BJ (cell line): ENCODE measurements at places on chromosomes 2 and 18. TPM values are rescaled to one million over a fixed set of nuclear protein-coding genes. Genes with fewer than 3 reads are reported as not detected.

CD302 gene
- polyA plus RNA-seq: 4.0 and 7.8 TPM in 2 replicates

LDLRAD4 gene
- 0.07 TPM in 1 of 2 replicates, not detected in the other for polyA plus RNA-seq

EVX2 gene
- polyA plus RNA-seq: not detected in 2 replicates

NEUROD1 gene
- not detected in 2 replicates for polyA plus RNA-seq

RAD51AP2 gene
- not detected in 2 replicates for polyA plus RNA-seq

CLEC4F gene
- polyA plus RNA-seq: not detected in 2 replicates

CCDC142 gene
- polyA plus RNA-seq: 4.5 and 6.2 TPM in 2 replicates

VSNL1 gene
- not detected in 2 replicates for polyA plus RNA-seq

CXCR4 gene
- polyA plus RNA-seq: 0.05 TPM in 1 of 2 replicates, not detected in the other

SANBR gene
- 2.8 and 4.7 TPM in 2 replicates for polyA plus RNA-seq

DNA sequence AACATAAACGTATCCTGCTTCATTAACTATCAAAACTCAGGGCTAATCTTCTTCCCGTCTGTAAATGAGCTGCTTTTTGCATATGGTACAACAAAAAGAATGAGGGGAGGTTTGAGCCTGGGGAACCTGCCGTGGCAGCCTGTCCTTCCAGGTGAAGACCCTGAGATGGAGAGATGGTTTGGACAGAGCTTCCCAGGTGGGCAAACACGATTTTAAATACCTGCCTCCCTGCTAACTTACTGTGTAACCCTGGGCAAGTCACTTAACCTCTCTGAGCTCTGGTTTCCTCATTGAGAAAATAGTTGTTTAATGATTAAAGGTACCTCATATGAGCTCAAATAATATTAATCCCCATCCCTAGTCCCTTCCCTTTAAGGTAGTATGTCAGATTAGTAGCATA, 9.0 kb downstream of the EMX1 start:
- DNase-seq: no peak

GRCh38 chr18:2715990-2716389, 60.5 kb downstream of the SMCHD1 start:
- no peak for DNase-seq

DNA sequence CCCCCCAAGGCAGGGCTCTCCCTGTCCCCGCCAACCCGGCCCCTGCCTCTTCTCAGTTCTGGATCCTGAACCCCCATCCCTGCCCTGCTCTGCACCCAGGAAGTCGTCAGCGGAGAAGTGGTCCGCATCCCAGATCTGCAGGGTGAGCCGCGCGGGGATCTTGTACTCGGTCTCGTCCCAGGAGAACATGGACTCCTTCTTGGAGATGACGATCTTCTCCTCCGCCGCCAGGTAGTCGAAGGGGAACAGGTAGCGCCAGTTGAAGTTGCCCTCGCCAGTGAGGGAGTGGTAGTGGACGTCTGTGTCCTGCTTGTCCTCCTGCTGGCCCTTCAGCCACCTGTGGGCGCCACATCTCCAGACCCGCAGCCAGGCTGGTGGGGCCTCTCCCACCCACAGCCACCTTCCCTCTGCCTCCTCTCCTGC, 16.3 kb downstream of the OTOF start:
- no peak for DNase-seq

DNA sequence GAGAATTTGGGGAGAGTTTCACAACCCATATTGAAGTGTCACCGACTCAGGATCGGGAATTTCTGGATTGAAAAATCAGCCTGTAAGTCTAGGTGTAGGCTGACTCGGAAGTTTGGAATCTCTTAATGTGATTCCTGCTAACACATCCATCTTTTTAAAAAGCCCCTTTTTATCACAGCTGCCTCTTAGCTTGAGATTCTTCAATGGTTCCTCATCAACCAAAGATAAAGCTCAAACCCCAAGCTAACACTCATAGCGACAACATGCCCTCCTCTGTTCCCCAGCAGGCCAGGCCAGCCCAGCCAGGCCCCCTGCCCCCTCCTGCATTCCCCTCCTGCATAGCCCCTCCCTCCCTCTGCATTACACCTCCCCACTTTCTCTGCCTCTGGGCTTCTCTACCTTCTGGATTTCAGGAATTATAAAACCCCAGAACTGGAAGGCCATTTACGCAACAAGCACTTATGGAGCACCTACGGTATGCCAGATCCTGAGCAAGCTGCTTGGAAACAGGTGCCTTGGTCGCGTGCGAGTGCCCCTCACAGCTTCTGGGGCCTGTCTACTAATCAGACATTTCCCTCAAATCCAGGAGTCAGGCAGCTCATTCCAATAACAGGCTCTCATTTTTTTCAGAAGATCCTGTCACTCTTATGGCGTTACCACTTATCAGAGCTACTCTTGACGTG, 63.4 kb downstream of the EMX1 start:
- no peak for DNase-seq

GRCh38 chr2:221494556-221494955, 77.5 kb downstream of the EPHA4 start:
- DNase-seq: no peak

DNA sequence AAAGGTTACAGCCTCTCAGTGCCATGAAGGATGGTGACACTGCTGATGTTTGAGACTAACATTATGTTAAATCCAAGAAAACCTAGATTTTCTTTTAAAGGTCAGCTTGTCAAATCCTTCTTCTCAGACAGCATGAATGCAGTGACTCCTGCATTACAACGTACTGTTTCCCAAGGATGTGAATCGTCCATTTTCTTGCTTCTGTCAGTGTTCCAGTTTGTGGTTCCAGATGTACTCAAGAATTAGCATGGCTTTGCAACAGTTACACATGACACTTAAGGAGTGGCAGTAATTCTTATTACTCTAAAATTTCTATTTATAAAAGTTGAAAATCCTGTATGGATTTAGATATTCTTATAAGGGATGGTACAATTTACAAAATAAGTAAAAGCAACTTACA, 1.5 kb upstream of the TTC39C start:
- no peak for DNase-seq

GRCh38 chr18:57004366-57005121, 142.3 kb upstream of the BOD1L2 start:
- peak; percentile 16 for DNase-seq

- no peak for DNase-seq
Measured at GRCh38 chr2:43184339-43184895, 42.0 kb downstream of the ZFP36L2 start.

DNA sequence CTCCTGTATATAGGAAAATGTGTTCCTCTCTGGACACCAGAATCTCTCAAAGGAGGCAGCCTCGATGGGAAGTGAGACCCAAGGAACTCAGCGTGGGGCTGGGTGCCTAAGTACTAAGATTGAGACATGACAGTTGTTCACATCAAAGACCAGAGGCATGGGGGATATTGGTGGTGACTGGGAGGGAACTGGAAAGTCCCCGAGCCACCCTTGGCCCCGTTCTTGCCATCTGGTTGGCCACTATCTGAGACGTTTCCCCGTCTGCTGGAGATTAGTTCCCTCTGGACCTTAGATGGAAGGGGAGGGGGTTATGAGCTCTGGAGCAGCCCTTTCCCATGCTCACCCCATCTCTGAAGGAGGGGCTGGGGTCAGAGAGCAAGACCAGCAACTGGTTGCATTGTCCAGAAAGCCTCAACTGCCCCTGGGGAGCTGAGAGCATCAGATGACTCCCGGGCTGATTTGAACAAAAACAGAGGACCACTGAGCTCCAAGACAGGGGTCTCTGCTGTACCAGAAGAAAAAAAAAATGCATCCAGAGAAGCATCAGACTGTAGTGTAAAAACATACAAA, 11.8 kb downstream of the FBLN7 start:
- no peak for DNase-seq

- peak; percentile 40 for DNase-seq
Measured at GRCh38 chr2:219104107-219105035, 43.6 kb upstream of the IHH start.

GRCh38 chr2:219687882-219688559, 60.6 kb downstream of the SLC4A3 start:
- DNase-seq: no peak

DNA sequence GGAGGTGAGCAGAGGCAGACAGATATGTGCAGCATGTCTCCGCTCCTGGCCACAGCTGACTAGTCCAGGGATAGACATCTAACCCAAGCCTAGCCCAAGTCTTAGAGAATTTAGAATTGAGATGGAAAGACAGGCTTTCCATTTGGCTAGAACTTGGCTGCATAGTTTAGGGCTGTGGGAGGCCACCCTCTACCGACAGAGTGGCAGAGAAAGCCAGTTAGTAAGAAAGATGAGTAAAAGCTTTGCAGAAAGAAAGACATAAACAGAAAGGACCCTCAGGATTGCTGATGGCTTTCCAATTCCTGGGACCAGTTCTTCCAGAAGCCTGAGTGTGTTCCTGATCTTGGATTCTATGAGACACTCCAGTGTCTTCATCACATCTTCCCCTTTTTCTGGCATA, 62.1 kb downstream of the DYM start:
- no peak for DNase-seq

DNA sequence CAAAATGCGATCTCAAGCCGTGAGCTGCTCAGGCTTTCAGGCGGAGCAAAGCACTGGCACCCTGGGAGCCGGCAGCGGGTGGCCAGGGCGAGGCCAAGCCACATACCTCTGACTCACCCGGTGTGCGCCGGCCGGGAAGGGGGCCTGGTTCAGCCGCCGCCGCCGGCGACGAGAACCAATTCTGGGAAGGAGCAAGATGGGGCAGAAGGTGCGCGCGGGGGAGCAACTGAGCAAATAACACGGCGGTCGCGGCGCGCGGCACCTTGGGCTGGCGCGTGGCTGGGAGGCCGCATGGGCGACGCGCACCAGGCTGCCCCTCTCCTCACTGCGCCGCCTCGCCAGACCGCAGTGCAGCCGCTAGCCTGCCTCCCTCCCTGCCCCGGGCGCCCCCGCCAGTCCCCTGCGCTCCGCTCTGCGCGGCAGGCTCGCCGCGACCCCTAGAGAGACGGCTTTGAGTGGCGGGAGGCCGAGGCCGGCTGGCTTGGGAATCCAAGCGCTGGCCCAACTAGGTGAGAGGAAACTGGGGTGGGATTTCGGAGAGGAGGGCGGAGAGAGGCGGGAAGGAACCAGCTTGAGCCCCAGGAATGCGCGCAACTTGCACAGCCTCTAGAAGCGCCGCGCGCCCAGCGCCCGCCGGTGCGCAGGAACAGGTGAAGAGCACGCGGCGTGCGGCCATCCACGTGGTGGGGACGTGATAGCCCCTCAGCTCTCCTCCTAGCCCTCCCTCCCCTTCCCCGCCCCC, 3.2 kb downstream of the NRP2 start:
- no peak for DNase-seq

GRCh38 chr2:64133828-64134227, 10.4 kb downstream of the PELI1 start:
- DNase-seq: no peak

- no peak for DNase-seq
Measured at GRCh38 chr2:54092940-54093339, 22.5 kb upstream of the ACYP2 start.

GRCh38 chr2:203360833-203361430, 32.7 kb downstream of the ABI2 start:
- DNase-seq: no peak

- no peak for DNase-seq
Measured at GRCh38 chr2:157995117-157995516, 106.6 kb upstream of the UPP2 start.

DNA sequence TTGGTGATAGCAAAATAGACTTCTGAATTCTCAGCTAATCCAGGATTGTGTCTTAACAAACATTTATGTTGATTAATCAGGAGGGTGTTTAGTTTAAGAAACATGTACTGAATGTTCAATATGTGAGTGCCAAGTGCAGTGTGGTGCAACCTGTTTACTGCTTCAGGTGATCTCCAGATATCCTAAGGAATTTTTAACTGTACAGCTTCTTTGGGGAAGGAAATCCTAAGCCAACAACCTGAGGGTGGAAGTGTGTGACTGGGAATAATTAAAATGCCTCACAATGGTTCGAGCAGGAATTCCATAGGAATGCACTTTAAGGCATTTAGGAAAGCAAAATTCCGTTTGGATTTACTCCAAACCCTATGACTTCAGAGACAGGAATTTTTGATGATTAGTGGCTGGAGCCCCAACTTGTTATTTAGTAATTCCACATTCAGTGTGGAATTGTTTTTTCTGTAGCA, 16.4 kb downstream of the CRIM1 start:
- peak; percentile 79 for DNase-seq

DNA sequence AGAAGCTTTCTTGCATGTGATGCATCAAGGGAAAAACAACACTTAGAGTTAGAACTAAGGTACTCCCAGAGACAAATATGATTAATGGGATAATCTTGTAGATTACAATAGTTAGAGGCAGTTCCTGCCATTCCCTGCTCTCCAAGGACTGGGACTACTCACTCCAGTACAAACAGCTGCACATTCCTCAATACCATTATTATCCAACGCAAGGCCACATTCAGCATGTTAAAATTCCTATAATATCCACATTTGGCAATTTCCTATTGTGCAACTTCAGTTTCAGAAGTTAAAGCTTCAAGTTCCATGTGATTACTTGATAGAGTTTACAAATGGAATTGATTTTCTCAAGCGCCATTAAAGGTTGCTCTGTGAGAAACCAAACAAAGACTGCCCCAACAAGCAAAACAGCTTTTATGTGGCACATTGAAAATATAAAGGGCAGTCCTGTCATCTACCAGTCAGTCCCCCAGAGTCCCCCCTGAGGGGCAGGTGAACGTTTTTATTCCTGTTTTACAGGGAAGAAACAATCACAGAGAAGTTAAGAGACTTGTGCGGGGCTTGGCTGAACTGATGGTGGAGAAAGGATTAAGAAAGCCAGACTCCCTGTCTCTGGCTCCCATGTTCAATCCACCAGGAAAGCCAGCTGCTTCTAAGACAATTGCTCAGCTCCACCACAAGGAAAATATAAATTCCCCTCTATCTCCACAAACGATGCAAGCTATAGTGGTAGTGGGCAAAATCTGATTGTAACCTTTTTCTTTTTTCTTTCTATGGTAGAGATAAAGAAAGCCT, 72.6 kb downstream of the TXNL1 start:
- peak; percentile 95 for DNase-seq

DNA sequence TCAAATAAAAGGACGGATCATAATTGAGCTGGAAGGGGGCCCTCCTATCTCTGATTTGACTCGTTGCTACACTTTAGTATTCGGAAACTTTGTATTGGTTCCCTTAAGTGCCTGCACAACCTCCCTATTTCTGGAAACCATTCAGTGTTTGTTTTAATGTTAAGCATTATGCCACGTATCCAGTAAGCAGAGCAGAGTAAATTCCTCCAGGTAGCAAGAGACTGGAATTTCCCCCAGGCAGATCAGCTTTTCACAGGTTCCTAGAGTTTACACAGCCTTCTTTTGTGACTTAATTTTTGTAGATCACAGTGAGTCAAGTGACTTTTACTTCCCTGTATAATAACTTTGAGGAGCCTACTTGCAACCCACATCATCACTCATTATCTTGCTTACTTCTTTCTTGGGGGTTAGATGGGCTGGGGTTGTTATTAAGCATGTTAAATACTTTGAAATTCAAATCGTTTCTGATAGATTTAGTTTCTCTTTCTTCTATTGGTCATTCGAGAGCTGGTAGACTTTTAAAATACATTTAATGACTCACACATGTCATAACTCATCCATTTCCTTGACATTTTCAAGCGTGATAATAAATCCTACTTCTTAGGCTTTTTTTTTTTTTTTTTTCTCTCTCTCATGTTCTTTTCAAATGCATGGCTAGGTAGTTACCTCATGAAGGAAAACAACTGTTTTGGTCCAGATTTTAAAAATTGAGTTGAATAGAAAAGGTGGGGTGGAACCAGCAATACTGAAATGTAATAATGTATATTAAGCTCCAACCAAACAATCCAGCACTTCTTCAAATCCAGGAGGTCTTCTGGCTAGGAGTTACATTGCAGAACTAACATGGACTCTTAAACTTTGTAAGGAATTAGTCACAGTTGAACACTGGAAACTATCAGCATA, 219.3 kb downstream of the NEDD4L start:
- DNase-seq: no peak
